ENCODE measurements at places on chromosomes 2 and 18.

- DNase-seq: no peak
Observed at GRCh38 chr18:44568342-44568741, 112.3 kb upstream of the SETBP1 start.

- DNase-seq: peak; percentile 73
Observed at GRCh38 chr2:41930807-41931566, 116.8 kb upstream of the PKDCC start.

- DNase-seq: no peak
Observed at GRCh38 chr2:98180456-98180855, 93.5 kb downstream of the VWA3B start.

DNA sequence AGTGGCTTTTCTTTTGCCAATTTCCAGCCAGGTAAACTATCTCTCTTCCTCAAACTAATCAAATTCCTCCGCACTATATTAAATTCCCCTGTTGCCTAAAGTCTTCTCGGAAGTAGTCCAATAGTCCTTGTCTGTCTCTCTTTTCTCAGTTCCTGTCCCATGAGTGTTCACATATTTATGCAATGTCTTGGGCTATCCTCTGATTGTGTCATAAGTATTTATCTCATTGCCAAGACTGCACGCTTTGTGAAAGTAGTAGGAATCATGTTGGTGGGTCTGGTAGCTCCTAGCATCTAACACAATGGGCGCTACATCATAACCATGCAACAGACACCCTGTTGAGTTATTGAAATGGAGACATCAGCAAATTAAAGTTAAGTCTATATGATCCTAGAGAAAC lies 59.9 kb upstream of the POU3F3 start:
- no peak for DNase-seq

GRCh38 chr18:68121826-68122225 lies 593.1 kb downstream of the TMX3 start:
- no peak for DNase-seq
